PC-9 (cell line): ENCODE measurements at places on chromosomes 11 and 22.
A peak's percentile ranks its signal among the peaks of the same experiment; 100 is the strongest.

- DNase-seq: no peak
These were observed 5.0 kb downstream of the RPL3 start for GRCh38 chr22:39314251-39314971.

GRCh38 chr22:42080287-42080686, 787 bp downstream of the SMDT1 start:
- no peak for DNase-seq

GRCh38 chr22:32208681-32209080, 3.8 kb upstream of the RFPL2 start:
- DNase-seq: no peak

DNA sequence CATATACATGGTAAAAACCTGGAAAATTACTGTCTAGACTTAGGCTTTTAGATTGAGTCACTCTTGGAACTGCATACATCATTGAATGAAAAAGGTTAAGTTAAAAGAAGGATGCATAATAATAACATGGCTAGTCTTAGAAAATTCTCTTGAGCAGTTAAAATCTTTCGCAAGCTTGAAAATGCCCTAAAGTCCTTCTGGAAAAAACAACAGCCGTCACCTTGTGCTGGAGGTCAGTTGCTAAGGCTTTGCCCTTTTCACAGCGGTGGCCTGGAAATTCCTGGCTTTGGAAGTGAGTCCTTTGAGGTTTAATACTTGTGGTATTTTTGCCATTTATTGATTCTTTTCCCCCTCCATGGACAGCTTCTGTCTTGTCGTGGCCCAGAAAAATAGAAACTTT, 17.4 kb upstream of the FBLN1 start:
- DNase-seq: no peak

- DNase-seq: no peak
These were observed 8.8 kb downstream of the OSBPL5 start for GRCh38 chr11:3156282-3156660.

DNA sequence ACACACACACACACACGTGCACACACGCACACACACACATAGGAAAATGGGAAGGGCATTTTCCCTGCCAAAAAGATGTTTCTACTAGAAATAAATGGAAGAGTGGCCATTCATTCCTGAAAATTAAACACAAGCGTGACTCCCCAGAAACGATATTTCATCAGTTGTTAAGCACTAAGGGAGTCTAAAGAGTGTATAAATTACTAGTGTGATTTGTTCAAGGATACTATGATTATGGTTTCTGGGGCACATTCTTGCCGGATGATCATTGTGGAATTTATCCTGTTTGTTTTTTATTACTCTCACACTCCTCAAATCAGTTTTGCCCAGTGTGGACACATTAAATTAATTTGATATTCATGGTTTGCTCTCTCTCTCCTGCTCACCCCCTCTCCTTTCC, 16.4 kb upstream of the AMOTL1 start:
- peak; percentile 65 for DNase-seq

DNA sequence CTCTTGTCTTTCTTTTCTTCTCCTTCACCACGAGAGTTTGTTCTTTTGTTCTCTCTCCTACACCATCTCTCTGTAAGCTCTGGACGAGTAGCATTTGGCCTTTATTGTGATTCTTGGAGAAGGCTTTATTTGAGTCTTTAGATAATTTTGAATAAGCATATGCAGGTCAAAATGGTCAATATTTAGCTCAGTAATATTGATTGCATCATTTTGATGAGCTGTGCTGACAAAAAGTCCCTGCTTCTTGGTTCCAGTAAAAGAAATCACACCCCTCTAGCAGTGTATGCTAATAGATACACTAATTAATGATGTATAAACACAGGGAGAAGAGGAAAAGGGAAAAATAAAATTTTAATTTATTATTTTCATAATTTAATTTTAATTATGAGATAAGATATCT, 25.8 kb upstream of the MUC15 start:
- DNase-seq: no peak

GRCh38 chr11:69670158-69670845, 4.9 kb downstream of the LTO1 start:
- peak; percentile 65 for DNase-seq

- DNase-seq: no peak
These were observed 6.0 kb upstream of the CDKN1C start for GRCh38 chr11:2891326-2892214.

- DNase-seq: no peak
These were observed 1.6 kb upstream of the P2RY2 start for GRCh38 chr11:73216465-73216864.

GRCh38 chr11:104728927-104729326, 169.3 kb downstream of the CASP12 start:
- DNase-seq: no peak

DNA sequence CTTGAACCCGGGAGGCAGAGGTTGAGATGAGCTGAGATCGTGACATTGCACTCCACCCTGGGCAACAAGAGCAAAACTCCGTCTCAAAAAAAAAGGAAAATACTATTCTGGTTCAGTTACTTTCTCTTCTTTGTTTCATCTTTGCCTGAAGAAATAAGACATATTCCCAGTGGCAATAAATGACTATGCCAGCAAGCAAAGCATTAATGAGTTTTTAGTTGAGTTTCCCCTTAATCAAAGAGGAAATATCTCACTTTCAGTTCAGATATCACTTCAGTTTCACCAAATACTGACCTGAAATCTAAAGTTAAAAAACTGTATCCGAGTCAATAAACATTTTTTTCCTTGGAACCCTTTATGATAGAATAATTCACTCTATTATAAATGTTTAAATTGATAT, 10.4 kb downstream of the PISD start:
- DNase-seq: no peak

- no peak for DNase-seq
These were observed 63.8 kb downstream of the SC5D start for GRCh38 chr11:121356357-121356756.

- DNase-seq: no peak
These were observed 34.6 kb upstream of the CAVIN3 start for GRCh38 chr11:6354651-6355485.

- no peak for DNase-seq
These were observed 94.6 kb downstream of the CCDC83 start for GRCh38 chr11:85949798-85950197.

DNA sequence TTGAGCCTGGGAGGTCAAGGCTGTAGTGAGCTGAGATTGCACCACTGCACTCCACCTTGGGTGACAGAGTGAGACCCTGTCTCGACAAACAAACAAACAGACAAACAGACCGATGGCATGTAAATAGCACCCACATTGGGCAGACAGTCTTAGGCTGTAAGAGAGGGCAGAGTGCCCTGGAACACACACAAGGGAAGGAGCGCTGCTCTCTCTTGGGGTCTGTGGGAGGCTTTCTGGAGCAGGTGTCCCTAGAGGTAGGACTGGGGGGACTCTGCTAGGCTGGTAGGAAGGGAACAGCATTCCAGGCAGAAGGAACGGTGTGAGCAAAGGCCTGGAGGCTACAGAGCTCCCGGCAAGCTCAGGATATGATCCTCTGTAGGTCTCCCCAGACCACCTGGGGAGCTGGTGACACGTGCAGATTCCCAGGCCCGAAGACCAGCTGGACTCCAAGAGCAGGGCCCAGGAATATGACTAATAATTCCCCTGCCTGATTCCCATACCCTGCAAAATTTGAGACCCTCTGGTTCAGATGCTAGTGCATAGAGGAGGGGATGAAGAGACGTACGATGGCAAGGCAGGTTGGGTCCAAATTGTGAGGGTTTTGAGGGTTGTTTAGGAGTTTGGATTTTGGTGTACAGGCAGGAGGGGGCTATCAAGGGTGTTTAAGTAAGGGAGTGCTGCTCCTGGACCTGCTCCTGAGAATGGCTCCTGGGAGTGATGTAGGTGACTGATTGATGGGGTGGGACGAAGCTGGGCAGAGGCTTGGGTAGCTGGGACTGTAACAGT, 11.6 kb downstream of the SMIM38 start:
- no peak for DNase-seq

GRCh38 chr11:1281974-1282365, 27.5 kb downstream of the TOLLIP start:
- no peak for DNase-seq
